Activated CD4-positive, alpha-beta T cell treated with anti-CD3 and anti-CD28 coated beads, Interleukin-2, amount 50 U/mL, for 1 hour (primary cell): ENCODE measurements at places on chromosomes 4 and X.

GRCh38 chrX:148069759-148070503, 88.8 kb downstream of the FMR1NB start:
- DNase-seq, result no peak

- no peak for DNase-seq
Observed at GRCh38 chrX:148223361-148223760, 242.2 kb downstream of the FMR1NB start.

DNA sequence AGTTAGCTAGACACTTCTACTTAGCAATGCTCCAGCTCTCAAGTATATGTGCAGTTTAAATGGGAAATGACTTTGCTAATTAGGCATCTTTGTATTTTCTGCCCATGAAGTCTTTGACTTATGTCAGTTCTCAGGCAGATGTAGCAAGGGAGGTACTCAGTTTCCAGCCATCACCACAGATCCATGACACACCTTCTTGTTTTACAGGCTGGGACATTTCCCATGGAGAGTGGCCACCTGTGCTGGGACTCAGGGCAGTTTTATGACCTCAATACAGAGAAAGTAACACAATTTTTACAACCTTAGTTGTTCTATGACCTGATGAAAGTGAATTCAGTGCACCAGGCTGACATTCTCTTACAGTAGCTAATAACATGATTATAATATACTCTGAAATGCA, 280.7 kb upstream of the GK2 start:
- DNase-seq, result no peak

DNA sequence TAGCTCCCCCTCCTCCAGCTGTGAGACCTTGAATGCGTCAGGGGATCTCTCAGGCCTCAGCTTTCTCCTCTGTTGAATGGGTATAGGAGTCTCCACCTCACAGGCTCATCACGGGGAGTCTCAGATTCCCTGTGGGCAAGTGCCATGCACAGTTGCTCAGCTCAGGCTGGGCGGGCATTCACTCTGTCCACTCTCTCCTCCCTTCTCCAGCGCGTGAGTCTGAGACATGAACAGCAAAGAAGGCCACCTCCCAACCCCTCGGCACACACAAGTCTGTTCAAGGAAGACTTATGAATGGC, 60.0 kb downstream of the HTRA3 start:
- DNase-seq, result no peak

DNA sequence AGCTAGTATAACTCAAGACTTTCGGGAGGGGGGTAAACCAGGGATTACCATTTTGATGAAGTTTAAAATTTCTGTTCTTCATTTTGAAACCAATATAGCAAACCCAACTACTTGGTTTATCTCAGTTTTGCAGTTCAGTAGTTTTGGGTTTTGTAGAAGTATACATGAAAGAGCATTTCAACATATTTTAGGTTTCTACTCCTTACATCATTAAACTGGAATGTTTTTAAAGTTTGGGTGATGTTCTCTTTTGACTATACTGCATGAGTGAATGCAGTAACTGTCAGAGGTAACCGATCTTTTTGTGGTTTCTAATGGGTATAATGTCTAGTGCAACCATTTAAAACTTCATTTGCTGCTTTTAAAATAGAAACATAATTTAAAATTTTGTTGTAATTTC, 248.3 kb upstream of the MAD2L1 start:
- no peak for DNase-seq

- DNase-seq, result no peak
Observed at GRCh38 chr4:88731381-88731780, 33.8 kb upstream of the NAP1L5 start.

DNA sequence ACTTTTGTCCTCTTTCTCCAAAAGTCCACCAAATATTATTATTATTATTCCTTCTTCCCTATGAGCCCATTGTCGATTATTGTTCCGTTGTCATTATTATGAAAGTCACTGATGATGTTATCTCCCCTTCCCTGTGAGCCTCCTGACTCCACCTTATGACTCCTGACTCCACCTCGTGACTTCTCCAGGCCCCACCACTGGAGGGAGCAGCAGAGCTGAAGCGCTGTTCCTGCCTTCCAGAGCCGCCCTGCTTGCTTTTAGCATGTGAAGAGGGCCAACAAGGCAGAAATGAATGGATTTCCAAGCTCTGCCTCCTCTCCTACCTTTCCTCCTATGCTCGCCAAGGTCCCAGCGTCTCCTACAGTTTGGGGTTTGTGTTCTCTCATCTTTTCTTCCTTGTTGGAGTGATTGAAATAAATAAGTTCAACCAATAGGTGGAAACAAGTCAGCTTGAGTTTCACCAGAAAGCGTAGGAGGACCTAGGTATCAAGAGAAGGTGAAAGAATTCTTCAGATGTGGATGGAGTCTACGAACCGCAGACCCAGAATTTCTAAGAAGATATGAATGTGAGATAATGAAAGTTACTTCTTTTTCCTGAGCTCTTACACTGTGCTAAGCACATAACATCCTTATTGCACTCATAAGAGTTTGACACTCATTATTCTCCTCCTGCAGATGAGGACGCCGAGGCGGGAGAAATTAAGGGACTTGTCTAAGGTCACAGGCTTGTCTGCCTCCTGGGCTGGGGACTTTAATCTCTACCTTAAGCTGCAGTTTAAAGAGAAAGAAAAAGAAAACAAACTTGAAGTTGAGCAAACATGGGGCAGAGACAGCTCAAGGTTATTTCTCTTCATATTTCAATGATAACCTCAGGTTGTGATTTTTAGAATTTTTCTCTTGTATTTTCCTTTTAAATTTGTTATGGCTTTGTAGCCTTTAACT, 26.1 kb downstream of the IGSF1 start:
- no peak for DNase-seq

- no peak for DNase-seq
Observed at GRCh38 chr4:119209586-119209985, 2.9 kb upstream of the USP53 start.
